Central memory CD4-positive, alpha-beta T cell (primary cell): ENCODE measurements at places on chromosomes 5 and 9.

DNA sequence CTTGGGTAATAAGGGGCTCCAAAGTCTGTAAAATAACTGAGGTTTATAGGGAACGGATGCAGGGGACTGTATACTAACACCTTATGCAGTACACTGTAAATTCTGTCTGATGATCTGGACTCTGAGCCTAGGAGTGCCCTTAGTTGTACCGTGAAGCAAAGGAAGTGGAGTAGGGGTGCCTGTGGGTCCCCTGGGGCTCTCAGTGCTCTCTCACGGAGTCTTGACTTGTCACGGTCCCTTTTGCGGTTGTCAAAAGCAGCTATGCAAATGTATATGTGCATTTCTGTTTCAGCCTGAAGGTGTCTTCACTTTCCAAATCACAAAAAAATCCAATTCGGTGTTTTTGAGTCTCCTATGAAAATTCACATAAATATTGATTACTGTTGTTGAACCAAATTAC, 17.8 kb downstream of the DMRT1 start:
- no peak for DNase-seq

GRCh38 chr5:158471535-158471924, 612.6 kb upstream of the CLINT1 start:
- no peak for DNase-seq

- no peak for DNase-seq
Observed at GRCh38 chr9:111258209-111258874, 71.7 kb downstream of the OR2K2 start.

- no peak for DNase-seq
Observed at GRCh38 chr5:167769846-167770413, 521.5 kb upstream of the WWC1 start.

- DNase-seq = no peak
Observed at GRCh38 chr9:21402386-21403251, 6.3 kb upstream of the IFNA8 start.

- DNase-seq = no peak
Observed at GRCh38 chr9:37963936-37964739, 60.2 kb upstream of the SLC25A51 start.

DNA sequence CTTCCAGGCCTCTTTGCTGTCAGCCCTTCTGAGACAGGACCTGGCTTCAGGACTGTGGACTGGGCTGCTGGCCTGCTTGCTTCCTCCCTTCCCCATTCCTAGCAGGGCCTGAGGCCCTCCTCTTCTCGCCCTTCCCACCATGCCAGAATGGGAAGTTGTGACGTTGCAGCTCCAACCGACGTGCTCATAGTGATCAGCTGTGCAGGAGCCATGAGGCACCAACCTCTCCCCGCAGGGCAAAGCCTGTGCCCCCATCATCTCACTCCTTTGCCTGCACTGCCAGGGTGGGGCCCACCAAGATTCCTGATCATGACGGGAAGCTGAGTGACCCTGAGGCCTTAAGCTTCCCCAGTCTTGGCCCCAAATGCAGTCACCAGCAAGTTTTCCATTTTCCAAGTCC, 45.1 kb upstream of the GARNL3 start:
- DNase-seq = no peak

DNA sequence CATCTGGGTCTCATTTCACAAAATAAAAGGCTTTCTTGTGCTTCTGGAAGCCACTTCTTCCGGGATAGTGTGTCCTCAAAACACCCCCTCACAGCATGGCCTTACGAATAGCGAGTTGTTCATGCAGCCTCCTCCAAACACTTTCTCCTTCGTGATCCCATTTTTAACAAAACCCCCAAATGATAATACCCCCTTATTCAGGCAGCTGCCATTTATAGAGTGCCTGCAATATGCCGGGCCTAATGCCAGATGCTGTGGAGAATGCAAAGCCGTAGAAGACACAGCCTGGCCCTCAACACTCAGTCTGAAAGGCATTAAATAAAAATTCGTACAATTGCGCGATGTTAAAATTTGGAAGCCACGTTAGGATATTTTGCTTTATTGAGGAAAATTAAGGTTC, 66.4 kb upstream of the SLC44A1 start:
- no peak for DNase-seq

- no peak for DNase-seq
Observed at GRCh38 chr9:107862323-107862722, 372.8 kb upstream of the KLF4 start.

GRCh38 chr5:42620579-42621216, 135.9 kb upstream of the CCDC152 start:
- DNase-seq = no peak

GRCh38 chr5:151614565-151614964, 23.4 kb upstream of the FAT2 start:
- DNase-seq = no peak

DNA sequence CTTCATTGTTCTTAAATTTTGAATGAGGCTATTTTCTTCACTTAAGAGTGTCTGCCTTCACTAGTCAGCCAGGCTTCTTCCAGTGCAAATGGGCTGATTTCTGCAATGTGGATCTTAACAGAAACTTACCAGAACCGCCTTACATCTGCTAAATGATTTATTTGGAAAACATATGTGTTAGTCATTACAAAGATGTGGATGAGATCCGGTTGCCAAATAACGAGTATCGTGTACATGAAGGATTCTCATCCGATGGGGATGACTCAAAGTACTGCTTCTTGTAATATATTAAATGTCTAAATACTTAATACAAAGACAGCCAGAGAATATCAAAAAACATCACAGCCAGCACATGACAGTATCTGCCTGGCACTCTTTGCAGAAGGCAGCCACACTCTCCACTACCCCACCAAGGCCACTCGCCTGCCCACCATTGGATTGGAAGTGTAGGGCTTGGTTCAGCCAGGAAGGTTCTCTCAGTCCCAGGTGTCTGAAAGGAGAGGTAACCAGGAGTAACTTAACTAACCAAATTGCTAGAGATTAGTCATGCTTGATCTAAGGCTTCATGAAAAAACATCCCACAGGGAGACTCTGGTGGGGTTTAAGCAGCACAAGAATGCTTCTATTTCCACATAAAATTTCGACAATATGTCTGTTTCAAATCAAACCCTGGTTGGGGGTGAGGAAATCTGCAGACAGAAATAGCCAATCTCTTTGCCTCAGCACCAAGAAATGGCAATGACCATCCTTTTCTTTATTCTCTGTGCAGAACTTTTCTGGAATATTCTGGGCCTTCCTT, 174.8 kb downstream of the GADD45G start:
- no peak for DNase-seq

DNA sequence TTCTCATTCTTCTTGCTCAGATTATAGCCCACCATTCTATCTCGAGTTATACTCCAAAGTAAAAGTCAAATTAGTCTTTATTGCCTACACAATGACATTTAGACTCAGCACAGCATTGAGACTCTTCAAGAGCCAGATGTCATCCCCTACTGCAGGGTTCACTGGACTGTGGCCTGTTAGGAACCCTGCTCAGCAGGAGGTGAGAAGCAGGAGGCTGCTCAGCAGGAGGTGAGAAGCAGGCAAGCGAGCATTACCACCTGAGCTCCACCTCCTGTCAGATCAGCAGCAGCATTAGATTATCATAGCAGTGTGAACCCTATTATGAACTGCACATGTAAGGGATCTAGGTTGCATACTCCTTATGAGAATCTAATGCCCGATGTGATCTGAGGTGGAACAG, 12.7 kb upstream of the LIFR start:
- no peak for DNase-seq

DNA sequence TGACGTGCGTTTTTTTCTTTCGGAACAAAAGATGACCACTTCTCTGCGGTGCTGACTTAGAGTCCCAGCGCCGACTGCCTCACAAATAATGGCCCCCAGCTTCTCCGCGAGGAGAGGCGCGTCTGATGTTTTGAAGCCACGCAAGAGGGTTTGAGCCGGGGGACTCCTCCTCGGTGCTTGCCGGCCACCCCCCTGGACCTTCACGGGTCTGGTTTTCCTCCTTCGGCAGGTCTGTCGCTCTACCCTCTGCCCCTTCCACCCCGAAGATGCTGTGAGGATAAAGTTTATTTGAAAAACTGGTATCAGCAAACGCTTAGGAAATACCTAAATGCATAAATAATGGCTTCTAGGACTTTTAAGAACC, 584 bp downstream of the USP20 start:
- DNase-seq = no peak

- DNase-seq = no peak
Observed at GRCh38 chr9:121765021-121765950, 113.9 kb downstream of the DAB2IP start.

GRCh38 chr5:1445313-1445688, at the start of gene SLC6A3:
TSS of gene SLC6A3 (minus strand) at chr5:1445440. CDS start at chr5:1443197, 2,243 bp downstream.
- no peak for DNase-seq

DNA sequence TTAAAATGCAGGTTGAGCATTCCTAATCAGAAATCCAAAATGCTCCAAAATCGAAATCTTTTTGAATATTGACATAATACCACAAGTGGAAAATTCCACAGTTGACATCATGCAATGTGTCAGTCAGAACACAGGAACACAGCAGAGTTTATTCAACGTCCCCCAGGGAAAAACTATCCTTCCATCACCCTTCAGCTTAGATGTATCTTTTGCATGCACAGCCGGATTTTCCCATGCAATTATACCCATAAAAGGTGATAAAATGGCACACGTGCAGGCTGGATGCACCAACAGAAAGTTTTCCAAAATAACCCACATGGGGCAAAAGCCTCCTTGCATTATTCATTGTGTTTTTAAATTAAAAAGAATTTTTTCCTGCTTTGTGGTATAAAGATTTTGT, 71.2 kb downstream of the RAB24 start:
- no peak for DNase-seq

DNA sequence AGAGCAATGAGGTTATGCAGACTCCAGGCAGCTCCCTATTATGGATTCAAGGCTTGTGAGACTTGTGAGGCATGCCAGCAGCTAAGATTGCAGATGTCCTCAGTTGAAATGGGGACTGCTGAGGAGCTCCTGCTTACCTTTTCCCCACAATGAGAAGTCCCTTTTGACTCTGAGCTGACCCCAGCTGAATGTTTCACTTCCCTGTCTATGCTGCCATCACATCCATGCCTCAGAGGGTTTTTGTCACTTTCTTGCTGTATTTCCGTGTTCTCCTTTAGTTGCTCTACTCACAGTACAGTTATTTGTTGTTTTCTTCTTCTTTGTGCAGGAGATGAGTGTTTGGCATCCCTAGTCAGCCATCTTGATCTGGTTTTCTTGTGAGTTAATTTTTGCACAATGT, 18.8 kb upstream of the OR2S2 start:
- DNase-seq = no peak

- no peak for DNase-seq
Observed at GRCh38 chr5:60529001-60529400, 171.0 kb downstream of the DEPDC1B start.

DNA sequence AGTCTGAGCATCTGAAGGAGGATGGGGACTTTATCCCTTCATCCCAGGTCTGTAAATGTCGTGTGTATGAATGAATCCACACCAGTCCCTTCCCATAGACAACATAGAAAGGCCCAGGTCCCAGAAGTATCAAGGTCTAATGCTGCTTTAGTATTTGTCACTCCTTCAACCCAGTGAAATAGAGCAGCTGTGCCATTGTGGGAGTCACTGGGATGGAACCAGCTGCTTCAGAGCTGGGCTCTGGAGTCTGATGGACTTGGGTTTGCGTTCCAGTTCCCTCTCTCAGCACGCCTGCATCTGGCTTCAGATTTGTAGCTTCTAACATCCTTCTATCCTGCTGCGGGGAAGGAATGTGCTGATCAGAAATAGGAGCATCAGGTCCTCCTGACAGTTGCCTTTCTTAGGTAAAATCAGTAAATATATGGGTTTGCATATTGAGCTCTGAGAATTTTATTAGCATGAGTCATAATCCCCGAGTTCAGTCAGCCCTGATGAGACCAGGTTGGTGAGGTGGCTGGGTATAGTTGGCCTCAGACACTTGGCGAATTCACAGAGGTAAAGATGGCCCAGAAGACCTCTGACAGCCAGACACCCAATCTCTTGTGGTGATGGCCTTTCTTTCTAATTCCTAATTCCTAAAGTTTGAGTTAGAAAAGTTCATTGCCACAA, 10.1 kb downstream of the ACO1 start:
- no peak for DNase-seq

DNA sequence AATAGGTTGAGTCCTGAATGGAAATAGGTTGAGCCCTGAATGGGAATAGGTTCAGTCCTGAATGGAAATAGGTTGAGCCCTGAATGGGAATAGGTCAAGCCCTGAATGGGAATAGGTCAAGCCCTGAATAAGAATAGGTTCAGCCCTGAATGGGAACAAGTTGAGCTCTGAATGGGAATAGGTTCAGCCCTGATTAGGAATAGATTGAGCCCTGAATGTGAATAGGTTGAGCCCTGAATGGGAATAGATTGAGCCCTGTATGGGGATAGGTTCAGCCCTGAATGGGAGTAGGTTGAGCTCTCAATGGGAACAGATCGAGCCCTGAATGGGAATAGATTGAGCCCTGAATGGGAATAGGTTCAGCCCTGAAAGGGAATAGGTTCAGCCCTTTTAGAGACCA, 590.8 kb upstream of the ADAMTS16 start:
- no peak for DNase-seq

DNA sequence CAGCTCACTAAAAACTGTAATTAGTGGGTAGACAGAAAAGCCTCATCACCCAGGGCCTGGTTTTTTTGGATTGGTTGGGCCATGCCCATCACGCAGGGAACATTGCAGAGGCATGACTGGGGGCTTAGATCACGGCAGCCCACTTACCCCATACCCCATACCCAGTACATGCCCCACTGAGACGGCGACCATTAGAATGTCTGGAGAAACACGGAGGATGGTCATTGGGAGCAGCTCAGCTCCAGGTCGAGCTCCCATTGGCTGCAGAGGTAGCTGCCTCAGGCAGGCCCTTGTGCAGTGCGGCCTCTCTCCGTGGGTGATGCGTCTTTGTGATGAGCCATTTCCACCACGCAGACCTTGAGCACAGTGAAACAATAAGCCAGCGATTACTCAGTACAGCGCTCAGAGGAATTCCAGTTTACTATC, 204.0 kb downstream of the GADD45G start:
- DNase-seq = no peak

GRCh38 chr9:135268981-135269380, 181.5 kb downstream of the OLFM1 start:
- DNase-seq = no peak

DNA sequence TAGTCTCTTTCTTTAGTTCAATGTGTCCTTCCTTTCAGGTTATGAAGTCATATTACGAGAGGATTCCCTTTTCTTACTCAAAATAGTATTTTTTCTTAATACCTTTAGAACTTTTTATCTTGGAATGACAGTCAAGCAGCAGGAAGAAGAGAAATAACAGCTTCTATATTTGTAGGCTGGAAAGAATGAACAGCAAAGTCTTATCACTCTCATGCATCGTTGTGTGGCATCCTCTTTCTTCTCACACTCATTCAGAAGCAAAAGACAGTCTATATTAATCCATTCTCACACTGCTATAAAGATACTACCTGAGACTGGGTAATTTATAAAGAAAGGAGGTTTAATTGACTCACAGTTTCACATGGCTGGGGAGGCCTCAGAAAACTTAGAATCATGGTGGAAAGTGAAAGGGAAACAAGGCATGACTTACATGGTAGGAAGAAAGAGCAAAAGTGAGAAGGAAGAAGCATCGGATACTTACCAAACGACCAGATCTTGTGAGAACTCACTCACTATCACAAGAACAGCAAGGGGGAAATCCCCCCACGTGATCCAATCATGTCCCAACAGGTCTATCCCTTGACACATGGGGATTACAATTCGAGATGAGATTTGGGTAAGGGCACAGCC, 1646.1 kb upstream of the CDH6 start:
- no peak for DNase-seq

- no peak for DNase-seq
Observed at GRCh38 chr9:114327749-114328148, 1.9 kb upstream of the ORM2 start.

- DNase-seq = no peak
Observed at GRCh38 chr9:81599837-81600236, 89.5 kb downstream of the TLE1 start.
